ENCODE measurements at places on chromosomes 13 and 19.

DNA sequence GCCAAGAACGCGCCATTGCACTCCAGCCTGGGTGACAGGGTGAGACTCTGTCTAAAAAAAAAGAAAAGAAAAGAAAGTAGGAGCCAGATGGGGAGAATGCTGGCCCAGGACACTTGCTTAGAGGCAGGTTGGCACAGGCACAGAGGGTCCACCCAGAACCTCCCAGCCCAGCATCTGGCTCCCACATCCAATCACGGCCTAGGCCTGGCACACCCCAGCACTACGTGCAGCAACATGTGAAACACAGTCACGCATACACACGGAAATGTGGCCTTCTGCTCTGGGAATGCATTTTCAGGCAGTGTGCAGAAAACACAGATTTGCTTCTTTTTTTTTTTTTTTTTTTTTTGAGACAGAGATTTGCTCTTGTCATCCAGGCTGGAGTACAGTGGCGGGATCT lies 20.9 kb upstream of the FOSB start:
- DNase-seq, result no peak

GRCh38 chr13:42996584-42996983 lies 4.5 kb upstream of the EPSTI1 start:
- no peak for DNase-seq

DNA sequence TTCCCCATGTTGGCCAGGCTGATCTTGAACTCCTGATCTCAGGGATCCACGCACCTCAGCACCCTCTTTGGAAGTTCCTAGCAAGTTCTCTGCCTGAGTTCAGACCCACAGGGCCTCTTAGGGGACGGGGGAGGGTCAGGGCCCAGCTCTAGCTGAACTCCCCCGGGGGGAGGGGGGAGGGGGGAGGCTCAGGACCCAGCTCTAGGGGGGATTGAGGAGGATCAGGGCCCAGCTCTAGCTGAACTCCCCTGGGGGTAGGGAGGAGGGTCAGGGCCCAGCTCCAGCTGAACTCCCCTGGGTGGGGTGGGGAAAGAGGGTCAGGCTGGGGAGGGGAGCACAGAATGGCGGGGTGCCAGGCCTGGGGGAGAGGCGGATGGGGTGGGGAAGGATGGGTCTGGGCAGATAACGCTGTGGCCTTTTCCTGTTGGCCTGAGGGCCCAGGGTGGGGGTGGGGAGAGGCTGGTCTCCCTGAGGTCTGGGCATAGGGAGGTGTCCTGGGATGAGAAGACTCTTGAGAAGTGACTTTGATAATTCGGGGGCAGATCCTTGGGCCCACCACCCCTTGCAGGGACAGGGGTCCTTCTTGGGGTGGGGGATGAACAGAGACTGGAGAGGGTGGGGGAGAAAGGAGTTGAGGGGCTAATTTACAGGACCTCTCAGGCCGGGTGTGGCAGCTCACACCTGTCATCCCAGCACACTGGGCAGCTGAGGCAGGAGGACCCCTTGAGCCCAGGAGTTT lies 5.5 kb upstream of the PTBP1 start:
- DNase-seq, result no peak

GRCh38 chr13:36124236-36124822 lies 6.9 kb downstream of the DCLK1 start:
- no peak for DNase-seq

- DNase-seq, result no peak
These were observed 77.2 kb downstream of the KLF12 start for GRCh38 chr13:74056801-74057542.

DNA sequence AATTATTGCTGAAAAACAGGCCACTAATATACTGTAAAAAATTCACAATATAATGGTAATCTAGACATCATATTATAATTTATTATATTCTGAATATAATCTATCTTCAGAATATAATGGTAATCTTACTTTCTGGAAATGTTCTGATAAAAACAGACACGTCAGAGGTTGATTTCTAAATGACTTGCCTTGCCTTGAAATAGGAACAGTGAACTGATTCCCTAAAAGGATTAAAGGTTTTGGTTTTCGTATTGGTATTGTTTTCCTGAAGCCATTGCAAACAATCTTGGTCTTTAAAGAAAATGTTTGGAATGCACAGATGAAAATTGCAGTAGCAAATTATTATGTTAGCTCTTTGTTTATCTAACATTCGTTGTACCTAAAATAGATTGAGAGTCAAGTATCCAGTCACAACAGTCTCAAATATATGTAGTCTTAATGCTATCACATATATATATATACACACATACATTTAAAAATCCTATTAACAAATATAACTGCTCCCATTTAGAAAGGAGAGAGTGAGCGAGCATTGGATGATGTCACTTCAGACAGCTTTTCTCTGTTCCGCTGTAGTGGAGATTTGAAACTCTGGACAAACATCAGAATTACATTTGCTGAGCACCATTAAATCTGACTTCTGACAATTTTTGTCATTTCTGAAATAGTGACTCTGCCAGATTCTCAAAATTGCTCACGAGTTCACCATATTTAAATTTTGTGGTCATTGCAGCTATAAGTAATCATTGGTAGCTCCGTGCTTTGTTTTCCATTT lies 1.7 kb downstream of the ITM2B start:
- DNase-seq, result no peak

DNA sequence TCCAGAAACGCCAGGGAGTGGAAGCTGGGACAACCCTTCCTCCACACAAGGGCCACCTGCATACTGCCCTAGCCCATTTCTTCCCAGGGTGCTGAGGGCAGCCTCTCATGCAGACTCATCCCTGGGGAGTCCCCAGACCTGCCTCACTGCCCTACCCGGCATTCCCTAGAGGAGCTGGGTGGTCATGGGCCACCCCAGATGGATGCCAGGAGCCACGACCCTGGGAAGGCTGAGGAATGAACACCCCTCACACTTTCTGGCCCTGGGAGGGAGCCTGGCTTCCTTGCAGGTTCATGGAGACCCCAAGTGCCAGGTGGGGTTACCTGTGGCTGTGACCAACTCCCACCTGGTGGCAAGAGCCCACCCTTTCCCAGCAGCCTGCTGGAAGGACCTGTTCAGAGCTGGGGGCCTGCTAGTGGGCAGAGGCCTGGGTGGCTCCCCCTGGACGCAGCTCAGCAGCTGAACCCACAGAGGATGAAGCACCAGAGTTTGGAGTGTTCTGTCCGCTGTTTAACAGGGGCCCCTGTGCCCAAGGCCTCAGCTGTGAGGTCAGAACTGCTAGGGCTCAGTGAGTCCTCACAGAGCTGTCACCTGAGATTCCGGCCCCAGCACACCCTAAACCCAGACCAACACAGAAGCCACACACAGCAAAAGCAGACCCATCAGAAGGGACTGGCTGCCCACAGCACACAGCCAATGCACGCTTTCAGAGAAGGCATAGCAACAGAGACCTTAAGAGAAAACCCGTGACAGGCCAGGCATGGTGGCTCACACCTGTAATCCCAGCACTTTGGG lies 6.6 kb downstream of the ACP4 start:
- DNase-seq, result no peak

GRCh38 chr13:76398425-76398824 lies 487.8 kb downstream of the KCTD12 start:
- DNase-seq, result no peak

GRCh38 chr13:113448545-113448884 lies 4.8 kb downstream of the ADPRHL1 start:
- DNase-seq, result no peak

- no peak for DNase-seq
These were observed 358.5 kb downstream of the MYO16 start for GRCh38 chr13:108987944-108988343.

DNA sequence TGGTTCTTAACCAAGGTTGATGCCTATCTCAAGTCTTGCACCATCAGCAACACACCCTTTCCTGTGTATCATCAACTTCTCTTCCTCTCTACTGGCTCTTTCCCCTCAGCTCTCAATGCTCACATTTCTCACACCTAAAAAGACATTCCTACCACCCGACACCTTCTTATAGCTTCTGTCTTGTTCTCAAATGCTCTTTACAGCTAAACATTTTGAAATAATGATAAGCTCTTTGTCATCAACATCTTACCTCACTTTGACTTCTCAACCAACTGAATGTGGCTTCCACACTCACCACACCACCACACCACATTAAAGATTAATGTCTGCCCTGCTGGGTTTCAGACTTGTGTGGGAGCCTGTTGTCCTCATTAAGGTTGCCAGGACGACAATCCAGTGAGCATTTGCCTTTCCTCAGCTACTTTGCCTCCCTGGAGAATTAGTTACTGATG lies 67.8 kb downstream of the RXFP2 start:
- no peak for DNase-seq

- no peak for DNase-seq
These were observed 1589.9 kb downstream of the SLITRK1 start for GRCh38 chr13:82292334-82292733.

GRCh38 chr13:77811381-77811780 lies 107.2 kb downstream of the EDNRB start:
- DNase-seq, result no peak

- no peak for DNase-seq
These were observed 117.3 kb downstream of the POSTN start for GRCh38 chr13:37481011-37481884.

GRCh38 chr13:43961909-43962308 lies 82.2 kb downstream of the LACC1 start:
- DNase-seq, result no peak

DNA sequence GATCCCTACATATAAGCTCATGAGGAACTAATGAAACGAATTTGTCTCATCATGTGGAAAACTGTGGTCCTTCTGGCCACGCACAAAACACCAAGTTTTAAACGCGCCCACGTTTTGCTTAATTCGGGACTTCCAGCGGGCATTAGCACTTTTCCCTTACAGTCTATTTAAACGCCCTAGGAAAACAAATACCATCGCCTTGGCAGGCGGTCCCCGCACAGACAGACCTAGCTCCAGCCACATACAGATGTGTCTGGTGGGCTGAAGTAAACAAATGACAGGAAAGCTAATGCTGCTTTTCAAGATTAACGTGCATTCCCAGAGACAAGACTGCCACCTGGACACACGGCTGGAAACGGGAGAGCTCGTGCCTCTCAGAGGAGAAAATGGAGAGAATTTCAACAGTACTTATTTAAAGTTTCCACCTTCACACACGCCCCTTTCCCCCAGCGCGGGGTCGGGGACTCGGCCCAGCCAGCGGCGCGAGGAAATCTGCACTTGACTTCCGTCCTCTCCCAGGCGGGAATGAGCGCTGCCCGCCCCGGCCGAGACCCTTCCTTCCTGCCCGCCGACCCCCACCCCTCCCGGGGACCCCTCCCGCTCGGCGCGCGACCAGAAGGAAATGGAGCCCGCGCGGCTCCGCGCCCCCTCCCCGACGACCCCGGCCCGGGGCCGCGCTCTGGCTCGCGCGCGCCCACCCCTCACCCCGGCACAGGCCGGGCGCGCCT lies 931 bp downstream of the USP12 start:
- DNase-seq, result peak; percentile 23

DNA sequence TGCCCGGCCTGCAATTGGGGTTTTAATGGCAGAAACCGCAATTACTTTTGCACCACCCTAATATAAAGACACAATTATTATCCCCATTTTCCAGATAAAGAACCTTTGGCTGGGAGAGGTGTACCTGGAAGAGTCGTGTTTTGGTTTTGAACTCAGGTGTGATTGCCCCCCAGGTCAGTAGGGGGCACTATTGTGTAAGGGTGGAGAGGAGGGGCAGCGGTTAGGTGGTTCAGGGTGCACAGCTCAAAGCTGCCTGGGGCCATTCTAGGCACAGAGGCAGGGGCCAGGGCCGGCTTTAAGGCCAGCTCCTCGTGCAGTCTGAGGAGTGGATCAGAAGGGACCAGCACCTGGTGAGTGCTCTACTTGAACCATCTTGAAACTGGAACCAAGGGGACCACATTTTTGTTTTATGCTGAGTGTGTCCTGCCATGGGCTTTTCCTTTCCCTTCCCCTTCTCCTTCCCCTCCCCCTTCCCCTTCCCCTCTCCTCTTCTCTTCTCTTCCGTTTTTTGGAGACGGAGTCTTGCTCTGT lies 5.8 kb upstream of the FCGRT start:
- peak; percentile 79 for DNase-seq

- no peak for DNase-seq
These were observed 65.8 kb downstream of the MLLT1 start for GRCh38 chr19:6213696-6214641.

GRCh38 chr19:15640294-15640903 lies at the start of gene CYP4F3:
Gene CYP4F3, plus strand, starts transcription at chr19:15640897. Its CDS starts 519 bp downstream, at chr19:15641416.
- DNase-seq, result no peak

DNA sequence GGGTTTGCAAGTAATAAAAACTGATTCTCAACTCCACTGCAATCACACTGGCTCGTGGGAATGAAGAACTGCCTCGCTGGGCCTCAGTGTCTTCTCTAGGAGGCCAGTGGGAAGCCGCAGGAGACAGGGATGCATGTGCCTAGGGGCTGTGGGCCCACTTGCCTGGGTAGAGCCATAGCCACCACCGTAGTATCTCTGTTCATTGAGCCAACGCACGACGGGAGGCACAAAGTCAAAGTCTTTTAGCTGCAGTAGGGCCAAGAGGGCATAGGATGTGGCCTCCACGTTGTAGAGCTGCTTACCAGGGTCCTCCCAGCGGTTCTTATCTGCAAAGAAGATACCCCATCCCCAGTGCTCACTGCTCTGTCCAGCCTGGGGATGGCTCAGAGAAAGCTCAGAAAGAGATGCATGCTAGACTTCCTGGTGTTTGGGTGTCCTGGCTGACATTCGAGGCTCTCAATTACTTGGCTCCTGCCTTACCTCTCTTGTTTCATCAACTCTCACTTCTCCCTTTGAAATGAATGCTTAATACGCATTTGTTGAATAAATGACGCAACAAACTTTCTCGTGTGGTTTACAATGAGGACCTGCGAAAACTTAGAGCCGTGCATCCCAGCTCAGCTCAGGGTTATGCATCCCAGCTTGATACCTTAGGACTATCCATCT lies 16.1 kb upstream of the TNFSF14 start:
- DNase-seq, result no peak

- peak; percentile 77 for DNase-seq
These were observed 13.1 kb downstream of the GRAMD1A start for GRCh38 chr19:35013041-35013819.

- no peak for DNase-seq
These were observed 367.2 kb downstream of the ZNF536 start for GRCh38 chr19:30739394-30739793.

DNA sequence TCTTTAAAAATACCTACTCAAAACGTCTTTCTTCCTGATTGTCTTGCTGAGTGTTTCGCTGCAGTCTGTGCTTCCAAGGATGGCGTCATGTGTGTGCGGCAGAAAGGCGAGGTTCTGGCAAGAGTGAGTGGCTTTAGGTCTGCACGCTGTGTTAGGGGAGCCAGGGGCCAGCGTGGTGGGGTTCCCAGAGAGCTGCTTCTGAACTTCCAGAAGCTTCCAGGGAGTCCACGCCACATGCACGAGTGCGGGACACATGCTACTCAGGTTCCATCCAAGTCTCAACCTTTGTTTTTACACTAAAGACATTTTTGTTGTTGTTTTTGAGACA lies 67.9 kb downstream of the ATP11A start:
- DNase-seq, result no peak

- DNase-seq, result no peak
These were observed 55.4 kb upstream of the ATP12A start for GRCh38 chr13:24624801-24625231.

- DNase-seq, result no peak
These were observed 481 bp downstream of the FGF22 start for GRCh38 chr19:640161-640558.

All from activated T-cell treated with anti-CD3 and anti-CD28 coated beads for 4 hours (primary cell).